ENCODE measurements at places on chromosomes 5 and 9.
A peak's percentile ranks its signal among the peaks of the same experiment; 100 is the strongest.

DNA sequence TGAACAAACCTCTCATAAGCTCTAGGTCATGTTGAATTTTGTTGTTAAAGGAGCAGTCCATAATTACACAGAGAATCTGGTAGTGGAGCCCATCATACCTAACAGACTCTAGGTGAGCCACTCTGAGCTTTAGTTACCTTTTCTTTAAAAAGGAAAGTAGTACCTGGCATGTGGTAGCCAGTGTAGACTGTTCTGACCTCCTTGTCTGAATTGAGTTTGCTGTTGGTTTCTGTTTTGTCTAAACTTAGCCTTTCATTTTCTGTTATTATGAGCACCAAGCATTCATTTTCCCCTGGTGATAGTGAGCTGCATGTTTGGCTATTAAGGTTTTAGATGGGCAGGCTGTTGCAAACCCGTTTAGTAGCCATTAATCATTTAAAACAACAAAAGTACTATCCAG lies 112.2 kb downstream of the MAST4 start:
- no peak for DNase-seq

GRCh38 chr5:144468571-144468970 lies 297.9 kb downstream of the KCTD16 start:
- DNase-seq = no peak

- DNase-seq = no peak
Observed at GRCh38 chr5:147645197-147645596, 135.3 kb upstream of the DPYSL3 start.

DNA sequence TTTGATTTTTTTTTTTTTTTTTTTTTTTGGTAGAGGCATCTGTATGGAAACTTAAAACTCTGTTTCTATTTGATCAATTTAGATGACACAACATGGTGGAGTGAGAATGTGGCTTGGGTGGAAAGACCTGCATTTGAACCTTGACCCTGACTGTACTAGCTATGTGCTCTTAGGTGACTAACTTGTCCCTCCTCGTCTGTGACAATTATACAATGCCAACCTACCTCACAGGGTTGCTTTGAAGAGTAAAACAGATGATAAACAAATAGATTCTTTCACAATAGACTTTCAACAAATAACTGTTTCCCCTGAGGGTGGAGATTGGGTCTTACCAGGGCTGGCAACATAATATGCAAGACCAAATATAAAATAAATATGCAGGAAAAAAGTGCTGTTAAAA lies 109.3 kb downstream of the CRB2 start:
- no peak for DNase-seq

DNA sequence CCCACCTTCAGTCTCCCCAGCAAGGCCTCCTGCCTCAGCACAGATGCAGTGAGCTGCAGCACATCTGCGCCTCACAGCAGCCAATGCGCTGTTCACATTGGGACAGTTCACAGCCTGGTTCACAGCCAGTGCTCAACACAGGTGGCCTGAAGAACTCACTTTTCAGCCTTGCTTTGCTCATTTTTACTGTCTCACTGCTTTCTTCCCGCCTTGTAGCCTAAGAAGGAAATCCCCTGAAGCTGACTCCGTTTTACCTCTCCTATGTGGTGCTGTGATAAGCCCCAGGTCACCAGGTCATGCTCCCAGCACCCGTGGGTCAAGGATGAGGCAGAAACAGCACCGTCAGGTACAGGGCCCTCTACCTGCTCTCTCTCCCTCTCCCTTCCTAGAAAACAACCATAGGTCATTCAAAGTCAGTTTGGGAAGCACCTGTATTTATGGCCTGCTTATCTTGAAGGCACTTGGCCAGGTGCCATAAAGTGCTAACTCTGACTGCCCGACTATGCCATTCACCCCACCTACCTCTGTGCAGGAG lies 1.1 kb downstream of the GCNT4 start:
- DNase-seq = peak; percentile 23

- no peak for DNase-seq
Observed at GRCh38 chr5:3325201-3325971, 270.2 kb upstream of the IRX1 start.

DNA sequence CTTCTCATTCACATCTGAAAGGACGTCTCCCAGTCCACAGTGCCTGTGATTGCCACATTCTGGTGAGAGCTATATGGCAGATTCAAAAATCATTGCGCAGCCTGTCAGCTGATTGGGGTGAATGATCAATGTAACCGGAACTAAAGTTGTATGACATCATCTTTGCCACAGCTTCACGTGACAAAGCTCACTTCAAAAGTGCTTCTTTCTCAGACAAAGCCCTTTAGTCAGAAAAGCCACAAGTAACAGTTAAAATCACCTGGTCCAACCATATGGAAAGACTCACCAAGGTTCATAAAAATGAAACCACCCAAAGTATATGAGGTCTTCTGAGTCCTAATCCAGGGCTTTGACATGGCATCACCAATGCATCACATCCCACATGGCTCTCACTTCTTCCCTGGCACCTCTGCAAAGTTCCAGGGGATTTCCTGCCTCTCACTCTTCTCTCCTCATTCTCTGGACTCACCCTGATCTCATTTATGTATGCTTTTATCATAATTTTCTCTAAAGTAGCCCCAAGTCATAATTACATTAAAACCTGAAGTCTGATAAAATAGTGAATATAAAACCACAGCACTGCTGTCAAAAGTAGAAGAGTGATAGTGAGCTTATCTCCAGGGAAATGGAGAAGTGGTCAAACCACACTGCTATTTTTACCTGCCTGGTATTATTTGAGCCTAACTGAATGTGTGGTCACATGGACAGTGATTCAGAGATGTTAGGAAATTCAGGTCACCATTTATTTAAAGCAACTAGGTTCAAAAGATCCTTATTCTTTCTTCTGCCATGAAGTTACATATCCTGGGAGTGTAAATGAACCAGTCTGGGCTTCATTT lies 193.1 kb upstream of the PTGER4 start:
- DNase-seq = peak; percentile 32

Data from activated T-cell treated with anti-CD3 and anti-CD28 coated beads for 48 hours (primary cell).